ENCODE measurements at places on chromosomes 7 and 10.

GRCh38 chr7:128831178-128831993 is 1.2 kb downstream of the FLNC start:
- DNase-seq = no peak

DNA sequence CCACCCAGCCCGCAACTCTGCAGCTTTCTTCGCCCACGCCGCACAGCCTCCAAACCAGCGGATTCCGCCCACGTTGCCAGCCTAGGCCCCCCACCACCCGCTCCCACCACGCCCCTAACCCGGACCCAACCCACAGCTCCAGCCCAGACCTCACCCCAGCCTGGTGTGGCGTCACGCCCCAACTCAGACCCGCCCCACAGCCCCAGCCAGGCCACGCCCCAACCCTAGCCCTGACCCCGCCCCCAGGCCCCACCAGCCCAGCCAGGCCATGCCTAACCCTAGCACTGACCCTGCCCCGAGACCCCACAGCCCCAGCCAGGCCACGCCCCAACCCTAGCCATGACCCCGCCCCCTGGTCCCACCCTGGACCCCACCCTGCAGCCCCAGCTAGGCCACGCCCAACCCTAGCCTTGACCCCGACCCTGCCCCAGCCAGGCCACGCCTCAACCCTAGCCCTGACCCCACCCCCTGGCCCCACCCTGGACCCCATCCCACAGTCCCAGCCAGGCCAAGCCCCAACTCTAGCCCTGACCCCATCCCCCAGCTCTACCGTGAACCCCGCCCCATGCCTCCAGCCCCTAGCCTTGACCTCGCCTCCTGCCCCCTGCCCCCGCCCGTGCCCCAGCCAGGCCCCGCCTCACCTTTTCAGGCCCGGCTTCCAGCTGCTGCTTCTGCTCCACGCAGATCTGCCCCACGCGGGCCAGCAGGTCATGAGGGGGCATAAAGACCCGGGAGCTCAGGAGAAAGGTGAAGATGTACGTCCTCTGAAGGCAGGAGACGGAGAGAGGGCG is 64.0 kb downstream of the RASGEF1A start:
- DNase-seq = no peak

GRCh38 chr10:6464862-6465430 is 115.1 kb downstream of the PRKCQ start:
- DNase-seq = no peak

DNA sequence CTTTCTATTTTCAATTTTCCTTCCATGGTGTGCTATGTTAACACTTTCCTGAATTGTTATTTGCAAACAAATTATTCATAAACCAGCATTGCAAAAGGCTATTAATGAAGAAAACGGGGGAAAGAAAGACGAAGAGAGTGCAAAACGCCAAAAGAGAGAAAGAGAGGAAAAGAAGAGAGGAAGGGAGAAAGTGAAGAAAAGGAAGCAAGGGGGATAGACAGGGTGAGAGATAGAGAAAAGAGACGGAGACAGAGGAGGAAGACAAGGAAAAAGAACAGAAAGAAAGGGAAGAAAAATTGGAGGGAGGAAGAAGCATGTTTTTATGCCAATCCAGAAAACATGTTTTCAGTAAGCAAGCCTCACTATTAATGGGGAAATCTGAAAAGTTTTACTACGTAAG is 310.6 kb downstream of the TFEC start:
- DNase-seq = no peak

GRCh38 chr10:69774596-69774995 is 27.1 kb upstream of the COL13A1 start:
- no peak for DNase-seq

All from cortex of kidney (tissue), 1 donor.